Cardiac muscle cell (in vitro differentiated cells and primary cell): ENCODE measurements at places on chromosomes 13 and 19.
A peak's percentile ranks its signal among the peaks of the same experiment; 100 is the strongest.

DNA sequence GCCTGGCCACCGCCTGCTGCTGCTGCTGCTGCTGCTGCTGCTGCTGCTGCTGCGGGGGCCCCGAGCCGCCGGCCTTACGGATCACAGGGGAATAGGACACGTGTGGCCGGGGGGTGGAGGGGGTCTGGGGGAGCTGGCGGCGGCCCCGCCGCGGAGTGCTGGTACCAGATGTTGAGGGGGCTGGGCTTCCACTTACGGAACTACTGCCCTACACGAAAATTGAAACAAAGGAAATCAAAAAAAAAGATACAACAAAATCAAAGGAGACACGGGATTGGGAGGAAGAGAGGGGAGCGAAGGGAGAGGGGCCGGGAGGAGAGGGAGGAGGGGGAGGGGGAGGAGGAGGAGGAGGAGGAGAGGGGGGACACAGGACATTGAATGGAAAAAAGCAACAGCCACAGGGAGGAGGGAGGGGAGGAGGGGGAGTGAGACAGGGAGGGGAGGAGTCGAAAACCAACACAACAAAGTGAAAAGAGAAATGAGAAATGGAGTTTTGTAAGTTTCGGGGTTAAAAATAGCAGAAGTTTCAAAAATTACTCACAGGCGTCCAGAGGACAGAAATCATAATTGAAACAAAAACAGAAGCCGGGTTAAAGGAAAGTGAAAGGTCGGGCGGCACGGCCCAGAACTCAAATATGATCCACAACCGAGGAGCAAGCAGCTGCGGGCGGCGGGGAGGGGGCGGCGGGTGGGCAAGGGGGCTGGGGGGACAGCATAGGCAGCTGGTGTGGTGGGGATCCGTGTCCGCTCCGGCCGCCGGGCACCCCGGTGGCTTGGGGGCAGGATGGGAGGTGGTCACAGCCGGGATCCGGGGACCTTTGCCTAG lies 57.8 kb downstream of the IER2 start:
- no peak overlapping the region for H3K27ac ChIP-seq
- H3K4me1 ChIP-seq: no peaks in the 10 kb centered on the region
- no peak for DNase-seq
- H3K36me3 ChIP-seq: no peaks in the 10 kb centered on the region

- H3K36me3 ChIP-seq: no peaks in the 10 kb centered on the region
- H3K27me3 ChIP-seq: no peaks in the 10 kb centered on the region
- H3K4me3 ChIP-seq: no peak overlapping the region
- no peak for DNase-seq
- no peaks in the 10 kb centered on the region for H3K4me1 ChIP-seq
These were observed 268.5 kb downstream of the MYO16 start for GRCh38 chr13:108897955-108898354.

GRCh38 chr13:60612593-60612992 lies 215.6 kb downstream of the TDRD3 start:
- H3K36me3 ChIP-seq: no peaks in the 10 kb centered on the region
- no peak overlapping the region for H3K4me3 ChIP-seq
- DNase-seq: no peak
- no peaks in the 10 kb centered on the region for H3K4me1 ChIP-seq
- no peak overlapping the region for H3K27ac ChIP-seq

- H3K4me1 ChIP-seq: no peaks in the 10 kb centered on the region
- H3K4me3 ChIP-seq: peak overlapping the region; percentile 46
- DNase-seq: peak; percentile 12
- no peak overlapping the region for H3K27ac ChIP-seq
These were observed 20.4 kb upstream of the ZNF91 start for GRCh38 chr19:23415561-23416191.

- no peaks in the 10 kb centered on the region for H3K27me3 ChIP-seq
- DNase-seq: no peak
- H3K27ac ChIP-seq: no peak overlapping the region
- no peaks in the 10 kb centered on the region for H3K4me1 ChIP-seq
- no peaks in the 10 kb centered on the region for H3K36me3 ChIP-seq
- H3K4me3 ChIP-seq: no peak overlapping the region
These were observed 126.9 kb downstream of the FGF9 start for GRCh38 chr13:21797736-21798135.

- no peaks in the 10 kb centered on the region for H3K4me1 ChIP-seq
- no peak overlapping the region for H3K4me3 ChIP-seq
- H3K27ac ChIP-seq: no peak overlapping the region
- no peak for DNase-seq
- H3K36me3 ChIP-seq: no peaks in the 10 kb centered on the region
These were observed 3.5 kb upstream of the TLE5 start for GRCh38 chr19:3065675-3066357.

- H3K36me3 ChIP-seq: no peaks in the 10 kb centered on the region
- H3K4me3 ChIP-seq: no peak overlapping the region
- no peak for DNase-seq
- no peaks in the 10 kb centered on the region for H3K4me1 ChIP-seq
- no peak overlapping the region for H3K27ac ChIP-seq
These were observed 12.4 kb downstream of the ZIC2 start for GRCh38 chr13:99993660-99994637.

DNA sequence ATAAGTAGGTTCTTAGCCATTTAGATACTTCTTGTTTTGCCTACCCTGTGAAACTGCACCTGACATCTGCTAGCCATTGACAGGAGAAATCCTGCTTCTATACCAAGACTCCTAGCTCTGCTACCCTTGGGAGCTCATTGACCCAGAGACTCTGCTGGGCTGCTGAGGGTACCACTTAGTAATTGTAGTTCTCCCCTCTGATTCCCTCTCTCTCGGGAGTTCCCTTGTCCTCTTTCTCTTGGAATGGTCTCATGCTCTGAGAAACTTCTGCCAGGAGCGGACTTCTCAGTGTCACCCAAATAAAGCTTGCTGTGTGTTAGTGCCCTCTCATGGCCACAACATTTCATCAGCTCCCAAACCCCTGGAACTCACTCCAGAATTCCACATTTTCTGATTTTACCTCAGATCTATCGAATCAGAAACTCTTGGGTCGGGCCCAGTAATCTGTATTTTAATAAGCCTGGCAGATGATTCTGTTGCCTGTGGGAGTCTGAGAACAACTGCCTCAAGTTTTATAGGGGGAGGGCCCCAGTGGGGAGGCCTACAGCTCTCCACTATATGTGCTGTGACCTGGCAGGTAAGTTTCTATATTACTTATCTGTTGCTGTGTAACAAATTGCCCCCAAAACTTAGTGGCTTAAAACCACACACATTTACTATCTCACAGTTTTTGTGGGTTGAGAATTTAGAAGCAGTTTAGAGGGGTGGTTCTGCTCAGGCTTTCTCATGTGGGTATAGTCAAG lies 221.1 kb downstream of the TDRD3 start:
- DNase-seq: peak; percentile 14
- H3K36me3 ChIP-seq: no peaks in the 10 kb centered on the region
- H3K4me1 ChIP-seq: no peaks in the 10 kb centered on the region
- no peak overlapping the region for H3K27ac ChIP-seq
- H3K27me3 ChIP-seq: no peaks in the 10 kb centered on the region

DNA sequence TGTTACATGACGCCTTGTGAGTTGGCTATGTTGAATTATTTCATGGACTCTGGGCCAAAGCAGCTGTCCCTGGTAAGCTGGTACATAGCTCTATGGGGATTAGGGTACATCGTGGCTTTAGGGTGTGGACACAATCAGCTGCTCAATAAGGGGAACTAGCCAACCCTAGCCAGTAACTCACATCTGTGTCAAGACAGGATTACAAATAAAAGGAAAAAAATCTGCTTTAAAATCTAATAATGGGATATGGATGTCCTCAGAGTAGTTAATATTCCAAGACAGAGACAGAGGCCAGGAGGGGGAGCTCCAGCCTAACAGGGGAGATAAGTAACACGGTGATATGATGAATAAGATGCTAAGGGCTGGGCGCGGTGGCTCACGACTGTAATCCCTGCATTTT lies 21.1 kb upstream of the ZNF766 start:
- H3K36me3 ChIP-seq: no peaks in the 10 kb centered on the region
- no peaks in the 10 kb centered on the region for H3K27me3 ChIP-seq
- no peaks in the 10 kb centered on the region for H3K4me1 ChIP-seq
- H3K4me3 ChIP-seq: no peak overlapping the region
- no peak overlapping the region for H3K27ac ChIP-seq

- no peak for DNase-seq
- H3K27ac ChIP-seq: no peak overlapping the region
- H3K4me1 ChIP-seq: peaks cover 14% of the 10 kb centered on the region
- no peaks in the 10 kb centered on the region for H3K36me3 ChIP-seq
- H3K27me3 ChIP-seq: no peaks in the 10 kb centered on the region
These were observed 115.2 kb downstream of the OLFM4 start for GRCh38 chr13:53143757-53144339.

- DNase-seq: no peak
- peak overlapping the region; percentile 15 for H3K4me3 ChIP-seq
- no peaks in the 10 kb centered on the region for H3K36me3 ChIP-seq
- H3K27ac ChIP-seq: no peak overlapping the region
- H3K27me3 ChIP-seq: peaks cover 41% of the 10 kb centered on the region
These were observed 1.0 kb upstream of the FXYD7 start for GRCh38 chr19:35141837-35142605.

DNA sequence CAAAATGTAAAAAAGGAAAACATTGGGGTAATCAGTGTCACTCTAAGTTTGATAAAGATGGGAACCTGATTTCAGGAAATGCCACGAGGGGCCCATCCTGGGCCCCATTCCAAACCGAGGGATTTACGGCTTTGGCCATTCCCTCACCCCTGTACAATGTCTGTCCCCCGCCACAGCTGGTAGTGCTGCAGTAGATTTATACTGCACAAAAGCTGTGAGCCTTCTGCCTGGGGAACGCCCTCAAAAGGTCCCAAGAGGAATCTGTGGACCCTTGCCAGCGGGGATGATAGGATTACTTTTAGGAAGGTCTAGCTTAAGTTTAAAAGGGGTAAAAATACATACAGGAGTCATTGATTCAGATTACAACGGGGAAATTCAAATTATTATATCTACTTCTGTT lies 173.4 kb upstream of the SGCG start:
- no peaks in the 10 kb centered on the region for H3K36me3 ChIP-seq
- H3K4me1 ChIP-seq: no peaks in the 10 kb centered on the region
- H3K27ac ChIP-seq: no peak overlapping the region
- no peak overlapping the region for H3K4me3 ChIP-seq
- no peak for DNase-seq
- no peaks in the 10 kb centered on the region for H3K27me3 ChIP-seq

- no peak overlapping the region for H3K4me3 ChIP-seq
- H3K27me3 ChIP-seq: no peaks in the 10 kb centered on the region
- no peak for DNase-seq
- H3K4me1 ChIP-seq: no peaks in the 10 kb centered on the region
- H3K36me3 ChIP-seq: no peaks in the 10 kb centered on the region
- no peak overlapping the region for H3K27ac ChIP-seq
These were observed 35.0 kb downstream of the B3GLCT start for GRCh38 chr13:31234729-31235128.

DNA sequence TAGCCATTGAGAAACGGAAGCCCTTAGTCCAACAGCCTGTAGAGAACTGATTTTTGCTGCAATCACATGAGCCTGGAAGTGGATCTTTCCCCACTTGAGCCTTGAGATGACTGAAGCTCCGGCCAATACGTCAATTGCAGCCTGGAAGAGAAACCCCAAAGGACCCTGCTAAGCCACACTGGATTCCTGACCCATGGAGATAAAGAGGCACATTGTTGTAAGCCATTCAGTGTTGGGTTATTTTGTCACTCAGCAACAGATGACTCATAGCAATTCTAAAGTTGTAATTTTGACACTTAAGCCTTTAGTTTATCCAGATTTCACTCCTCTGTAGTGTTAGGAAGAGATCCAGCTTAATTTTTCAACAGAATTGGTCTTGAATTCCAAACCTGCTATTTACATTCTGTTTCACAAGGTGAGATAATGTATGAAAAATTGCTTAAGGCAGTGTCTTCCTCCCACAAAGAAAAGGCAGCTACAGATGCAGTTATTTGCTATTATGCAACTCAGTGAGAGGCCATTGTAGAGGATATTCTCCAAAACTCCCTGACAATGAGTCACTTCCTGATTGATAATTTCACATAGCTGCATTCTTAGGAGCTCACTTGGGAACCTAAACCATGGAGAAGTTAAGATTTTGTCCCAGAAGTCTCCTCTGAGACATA lies 59.4 kb upstream of the TSHZ3 start:
- H3K4me3 ChIP-seq: no peak overlapping the region
- no peaks in the 10 kb centered on the region for H3K36me3 ChIP-seq
- H3K4me1 ChIP-seq: no peaks in the 10 kb centered on the region
- peak; percentile 98 for DNase-seq
- H3K27ac ChIP-seq: no peak overlapping the region

DNA sequence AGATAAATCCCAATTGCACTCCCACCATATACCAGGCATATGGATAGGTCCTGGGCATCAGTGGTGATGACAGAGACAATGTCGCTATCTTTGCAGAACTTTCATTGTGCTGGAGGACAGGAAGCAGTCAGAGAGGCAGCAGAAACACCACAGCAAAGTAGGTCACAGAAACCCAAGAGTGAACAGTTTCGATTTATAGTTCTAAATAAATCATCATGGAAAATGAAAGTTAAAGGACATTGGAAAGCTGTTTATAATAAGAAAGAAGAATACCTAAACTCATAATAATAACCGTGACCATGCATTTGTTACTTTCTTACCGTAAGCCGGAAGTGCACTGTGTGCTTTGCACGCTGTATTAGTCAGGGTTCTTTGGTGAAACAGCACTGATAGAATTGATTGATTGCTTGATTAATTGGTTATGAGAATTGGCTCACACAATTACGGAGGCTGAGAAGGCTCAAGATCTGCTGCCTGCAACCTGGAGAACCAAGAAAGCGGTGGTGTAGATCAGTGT lies 38.9 kb downstream of the ALOX5AP start:
- no peak for DNase-seq
- H3K27ac ChIP-seq: no peak overlapping the region

DNA sequence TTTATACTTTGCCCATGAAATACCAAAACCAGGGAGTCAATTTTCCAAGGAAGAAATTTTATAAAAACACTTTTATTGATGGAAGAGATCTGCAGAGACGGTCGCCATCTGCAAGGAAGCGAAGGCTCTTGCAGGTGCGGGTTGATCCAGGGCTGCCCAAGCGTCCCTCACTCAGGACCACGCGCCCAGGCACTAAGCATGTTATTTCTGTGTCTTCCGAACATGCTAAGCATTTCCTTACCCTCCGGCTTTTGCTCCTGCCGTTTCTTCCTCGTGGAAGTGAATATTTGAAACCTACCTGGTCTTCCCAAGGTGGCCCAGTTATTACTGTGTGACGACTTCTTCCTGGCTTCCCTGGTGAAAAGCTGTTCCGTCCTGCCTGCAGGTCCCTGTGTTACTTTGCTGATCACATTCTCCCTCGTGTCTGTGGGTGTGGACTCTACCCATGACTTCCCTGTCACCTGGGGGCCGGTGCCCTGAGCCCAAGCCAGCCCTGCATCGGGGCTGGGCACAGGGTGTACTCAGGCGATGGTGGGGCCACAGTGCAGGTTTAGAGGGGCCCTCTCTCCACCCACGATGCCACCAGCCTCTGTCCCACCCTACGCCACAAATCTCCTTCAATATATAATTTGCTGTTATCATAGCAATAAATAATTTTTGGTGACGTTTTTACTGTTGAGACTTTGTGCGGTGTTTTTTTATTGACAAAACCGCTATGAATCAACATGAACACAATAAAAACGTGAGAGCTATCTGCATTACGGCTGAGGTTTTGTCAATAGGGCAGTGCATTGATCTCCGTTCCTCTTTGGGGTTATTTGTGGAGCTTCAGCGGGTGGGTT lies 119.4 kb downstream of the URI1 start:
- no peak overlapping the region for H3K4me3 ChIP-seq
- no peak overlapping the region for H3K27ac ChIP-seq
- DNase-seq: no peak
- H3K36me3 ChIP-seq: no peaks in the 10 kb centered on the region
- no peaks in the 10 kb centered on the region for H3K4me1 ChIP-seq
- H3K27me3 ChIP-seq: no peaks in the 10 kb centered on the region
